ENCODE measurements at places on chromosomes 7 and 10.
A peak's percentile ranks its signal among the peaks of the same experiment; 100 is the strongest.

DNA sequence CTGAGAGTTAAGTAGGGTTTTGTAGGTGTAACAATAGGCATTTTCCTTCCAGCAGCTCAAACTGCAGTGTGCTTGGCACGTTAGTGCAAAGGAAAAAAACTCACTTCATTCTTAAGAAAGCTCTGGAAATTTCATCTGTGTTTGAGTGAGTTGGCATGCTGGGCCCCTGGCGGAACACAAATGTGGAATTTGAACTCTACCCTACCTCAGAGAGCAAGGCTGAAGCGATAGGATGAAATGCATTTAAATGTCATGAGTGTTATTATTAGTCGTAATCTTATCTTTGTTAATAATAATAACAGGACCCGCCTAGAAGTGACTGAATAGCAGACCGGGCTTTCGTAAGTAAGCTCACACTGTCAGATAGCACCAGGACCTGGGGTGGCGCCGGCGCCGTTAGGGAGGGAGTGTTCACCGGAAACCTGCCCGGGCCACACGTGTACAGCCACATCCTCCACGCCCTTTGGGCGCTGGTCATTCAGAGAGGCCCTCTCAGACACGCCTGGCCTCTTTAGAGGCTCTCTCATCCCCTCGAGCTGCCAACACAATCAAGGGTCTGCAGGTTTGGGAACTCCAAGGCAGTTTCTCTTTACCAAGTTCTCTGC lies 63.5 kb downstream of the GRK5 start:
- peak; percentile 41 for DNase-seq

- DNase-seq = peak; percentile 90
These were observed 25.2 kb downstream of the GET4 start for GRCh38 chr7:901388-902154.

- DNase-seq = no peak
These were observed 284.2 kb upstream of the ZMIZ1 start for GRCh38 chr10:78784546-78784945.

DNA sequence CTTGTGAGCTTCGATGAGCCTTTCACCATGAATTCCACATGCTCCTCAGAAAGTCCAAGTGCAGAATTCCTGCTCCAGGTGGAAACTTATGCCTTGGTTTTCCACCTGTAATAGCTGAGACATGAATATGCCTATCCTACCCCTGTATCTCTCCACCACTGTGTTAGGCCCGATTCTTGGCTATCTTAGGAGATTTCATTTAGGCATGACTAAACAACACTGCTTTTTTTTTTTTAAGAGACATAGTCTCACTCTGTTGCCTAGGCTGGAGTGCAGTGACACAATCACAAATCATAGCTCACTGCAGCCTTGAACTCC lies 57.2 kb downstream of the NCAPG2 start:
- DNase-seq = no peak

- DNase-seq = no peak
These were observed 220.1 kb downstream of the PPP1R3A start for GRCh38 chr7:113698556-113699220.

- DNase-seq = no peak
These were observed 133.4 kb downstream of the CUL2 start for GRCh38 chr10:34956756-34957155.

GRCh38 chr10:3406556-3406955 lies 234.0 kb upstream of the PITRM1 start:
- no peak for DNase-seq

DNA sequence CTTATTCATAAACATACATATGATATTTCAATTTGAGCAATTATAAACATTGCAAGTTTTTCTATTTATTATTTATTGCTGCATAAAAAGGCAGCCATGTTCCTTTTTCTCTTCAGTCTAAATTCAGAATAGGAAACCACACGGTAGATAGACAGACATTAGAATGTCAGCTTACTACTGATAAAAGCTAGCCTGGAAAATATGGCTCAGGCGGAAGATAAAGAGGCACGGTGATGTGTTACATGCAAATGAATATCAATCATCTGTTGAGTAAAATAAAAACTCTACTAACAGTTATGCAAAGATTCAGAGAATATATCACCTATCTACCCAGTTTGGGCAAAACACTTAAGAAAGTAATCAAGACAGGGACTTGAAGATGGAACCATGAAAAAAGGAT lies 73.5 kb upstream of the PDSS1 start:
- DNase-seq = no peak

GRCh38 chr10:14669576-14669975 lies 105.1 kb downstream of the FAM107B start:
- no peak for DNase-seq

- peak; percentile 87 for DNase-seq
These were observed 21.3 kb upstream of the CLDN4 start for GRCh38 chr7:73809467-73809951.

DNA sequence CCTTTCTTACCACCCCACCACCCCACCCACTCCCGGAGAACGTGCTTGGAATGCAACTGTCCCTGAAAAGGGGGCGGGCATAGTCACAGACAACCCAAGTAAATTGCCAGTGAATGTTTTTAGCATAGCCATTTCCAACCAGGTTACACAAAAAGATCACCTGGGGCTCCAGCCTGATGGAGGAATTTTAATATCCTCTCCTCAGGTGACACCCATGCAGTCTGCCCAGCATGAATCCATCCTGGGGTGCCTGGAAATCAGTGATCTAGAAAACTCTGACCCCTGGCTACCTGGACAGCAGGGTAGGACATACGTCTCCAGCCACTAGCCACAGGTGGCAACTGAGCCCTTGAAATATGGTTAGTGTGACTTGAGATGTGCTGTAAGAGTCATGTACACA lies 61.1 kb downstream of the SORBS1 start:
- no peak for DNase-seq

GRCh38 chr7:6423942-6424701 lies 23.6 kb downstream of the DAGLB start:
- DNase-seq = no peak

DNA sequence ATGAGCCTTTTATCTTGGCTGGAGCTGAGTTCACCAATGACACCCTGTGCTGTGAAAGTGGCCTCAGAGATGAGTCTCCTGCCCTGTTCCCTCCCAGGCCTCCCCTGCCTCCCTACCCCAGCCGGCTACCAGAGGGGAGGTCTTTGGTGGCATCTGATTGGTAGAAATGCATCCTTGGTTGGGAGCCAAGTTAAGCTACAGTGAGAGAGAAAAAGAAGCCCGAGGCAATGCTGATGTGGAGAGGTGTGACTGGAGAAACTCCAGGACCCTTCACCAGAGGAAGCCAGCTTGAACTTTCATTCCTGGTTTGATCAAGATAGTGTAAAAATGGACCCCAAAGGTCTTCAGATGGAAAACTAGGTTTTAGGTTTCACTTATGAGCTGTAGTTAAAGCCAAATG lies 191.1 kb upstream of the TCF7L2 start:
- no peak for DNase-seq

GRCh38 chr7:131076032-131076431 lies 251.6 kb upstream of the MKLN1 start:
- no peak for DNase-seq

- no peak for DNase-seq
These were observed 66.9 kb upstream of the SLC25A13 start for GRCh38 chr7:96388620-96389383.

DNA sequence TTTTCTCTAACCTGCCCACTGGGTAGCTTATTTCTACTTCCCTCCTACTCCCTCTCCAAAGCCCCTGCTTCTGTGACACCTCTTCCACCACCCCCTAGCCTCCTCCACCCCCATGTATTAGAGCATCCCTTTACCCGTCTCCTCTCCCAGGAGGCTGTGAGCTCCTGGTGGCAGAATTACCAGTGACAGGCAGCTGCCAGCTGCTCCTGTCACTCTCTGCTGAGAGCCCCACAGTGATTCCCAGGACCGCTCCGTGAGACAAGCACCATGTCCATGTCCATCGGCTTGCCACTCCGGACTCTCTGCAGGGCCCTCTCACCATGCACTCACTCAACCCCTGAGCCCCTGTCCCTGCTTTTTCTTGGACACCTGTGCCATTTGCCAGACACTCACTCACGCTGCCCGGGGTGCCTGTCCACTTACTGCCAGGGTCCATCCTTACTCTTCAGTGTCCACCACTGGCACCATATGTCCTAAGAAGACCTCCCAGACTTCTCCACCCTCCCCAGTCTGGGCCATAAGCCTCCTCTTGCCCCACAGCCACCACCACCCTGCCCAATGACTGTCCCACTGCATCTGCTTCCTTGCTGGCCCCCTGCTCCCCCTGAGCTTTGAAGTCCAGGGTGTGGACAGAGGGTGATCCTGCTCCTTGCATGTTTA lies 9.8 kb downstream of the WDFY4 start:
- DNase-seq = no peak

- no peak for DNase-seq
These were observed 62.6 kb upstream of the GHITM start for GRCh38 chr10:84076540-84077195.

DNA sequence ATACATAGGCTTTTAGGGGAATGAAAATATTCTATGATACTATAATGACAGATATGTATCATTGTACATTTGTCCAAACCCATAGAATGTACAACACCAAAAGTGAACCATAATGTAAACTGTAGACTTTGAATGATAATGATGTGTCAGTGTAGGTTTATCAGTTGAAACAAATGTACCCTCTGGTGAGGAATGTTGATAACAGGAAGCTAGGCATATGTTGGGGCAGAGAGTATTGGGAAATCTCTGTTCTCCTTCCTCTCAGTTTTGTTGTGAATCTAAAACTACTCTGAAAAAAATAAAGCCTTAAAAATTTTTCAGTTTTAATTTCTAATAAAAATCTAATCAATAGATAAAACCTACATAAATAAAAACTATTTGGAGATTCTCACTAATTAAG lies 36.9 kb downstream of the C1GALT1 start:
- no peak for DNase-seq

GRCh38 chr7:100472121-100472851 lies 6.7 kb downstream of the TSC22D4 start:
- DNase-seq = no peak

- DNase-seq = no peak
These were observed 48.3 kb downstream of the COL17A1 start for GRCh38 chr10:104037261-104037951.

DNA sequence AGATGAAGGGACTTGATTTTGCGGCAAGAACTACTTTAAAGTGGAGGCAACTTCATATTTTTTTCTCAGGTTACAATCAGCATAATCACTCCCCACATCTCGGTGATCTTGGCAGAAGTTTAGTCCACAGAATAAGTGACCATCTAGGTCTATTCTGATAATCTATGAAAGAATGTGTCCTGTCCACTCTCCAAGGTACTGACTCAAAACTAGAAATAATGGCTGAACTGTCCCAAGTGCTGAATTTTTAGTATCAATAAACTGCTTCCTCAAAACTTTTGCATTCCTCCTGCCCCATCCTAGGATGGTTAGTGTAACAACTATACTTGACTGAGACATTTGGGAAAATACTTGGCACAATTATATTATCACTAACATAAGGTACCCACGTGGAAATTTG lies 10.9 kb upstream of the CHRM2 start:
- DNase-seq = no peak

DNA sequence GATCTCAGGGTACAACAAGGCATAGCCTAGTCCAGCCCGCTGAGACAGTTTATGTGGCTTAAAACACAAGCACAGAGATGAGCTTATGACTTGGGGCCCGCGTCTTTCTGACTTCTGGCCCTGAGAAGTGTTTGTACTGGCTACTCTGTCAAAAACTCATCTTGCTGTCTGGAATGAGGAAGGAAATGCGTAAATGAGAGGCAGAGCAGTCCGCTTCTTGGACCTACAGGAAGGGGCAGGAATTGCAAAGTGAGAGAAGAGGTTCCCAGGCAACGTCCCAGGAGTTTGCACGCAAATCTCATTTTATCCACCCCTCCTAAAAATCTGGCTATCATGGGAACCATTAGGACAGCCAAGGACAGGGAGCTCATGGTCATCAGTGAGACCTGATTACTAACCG lies 5.5 kb downstream of the ANXA11 start:
- DNase-seq = peak; percentile 63

GRCh38 chr10:89100680-89101079 lies 106.4 kb downstream of the CH25H start:
- no peak for DNase-seq

DNA sequence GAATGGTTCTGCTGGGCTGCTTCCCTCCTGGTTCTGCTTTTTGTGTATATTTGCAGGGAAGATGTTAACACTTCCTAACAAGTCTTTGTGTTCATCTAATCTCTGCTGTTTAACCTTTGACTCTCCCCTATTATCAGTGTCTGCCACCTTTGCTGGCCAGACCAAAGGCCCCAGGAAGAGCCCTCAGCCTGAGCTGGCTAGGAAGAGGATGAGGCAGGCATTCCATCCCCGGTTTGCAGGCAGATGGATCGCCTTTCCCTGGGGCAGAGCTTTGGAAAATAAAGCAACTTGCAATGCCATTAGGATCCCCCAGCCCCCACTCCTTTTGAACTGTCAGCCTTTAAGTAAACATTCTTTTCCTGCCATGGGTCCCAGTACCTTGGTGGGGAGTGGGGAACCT lies 19.0 kb downstream of the DPCD start:
- DNase-seq = no peak

GRCh38 chr7:27123477-27124053 lies 7.0 kb downstream of the HOXA4 start:
- no peak for DNase-seq

GRCh38 chr7:40658729-40659128 lies 523.9 kb downstream of the SUGCT start:
- DNase-seq = no peak

GRCh38 chr10:14660831-14661230 lies 113.9 kb downstream of the FAM107B start:
- no peak for DNase-seq

DNA sequence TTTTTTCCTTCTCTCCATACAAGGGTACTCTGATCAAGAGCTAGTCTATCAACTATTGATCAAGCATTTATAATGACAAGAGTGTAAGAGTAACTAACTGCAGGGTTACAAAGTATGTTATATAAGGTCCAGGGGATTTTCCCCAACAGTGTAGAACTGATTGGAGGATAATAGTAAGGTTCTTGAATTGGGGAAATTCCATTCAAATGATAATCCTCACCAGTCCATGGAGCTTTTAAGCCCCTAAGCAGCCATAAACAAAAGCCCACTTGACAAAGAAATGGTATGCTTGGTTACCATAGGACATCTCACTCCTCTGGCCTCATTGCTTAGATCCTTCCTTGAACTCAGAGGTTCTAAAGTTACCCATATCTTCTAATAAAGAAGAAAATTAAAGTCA lies 8.2 kb downstream of the YME1L1 start:
- DNase-seq = no peak

GRCh38 chr7:128939861-128940410 lies 2.2 kb downstream of the IRF5 start:
- no peak for DNase-seq
